ENCODE measurements at places on chromosomes 6 and 20.

- no peak for DNase-seq
Measured at GRCh38 chr6:24126586-24127192, 674 bp downstream of the NRSN1 start.

DNA sequence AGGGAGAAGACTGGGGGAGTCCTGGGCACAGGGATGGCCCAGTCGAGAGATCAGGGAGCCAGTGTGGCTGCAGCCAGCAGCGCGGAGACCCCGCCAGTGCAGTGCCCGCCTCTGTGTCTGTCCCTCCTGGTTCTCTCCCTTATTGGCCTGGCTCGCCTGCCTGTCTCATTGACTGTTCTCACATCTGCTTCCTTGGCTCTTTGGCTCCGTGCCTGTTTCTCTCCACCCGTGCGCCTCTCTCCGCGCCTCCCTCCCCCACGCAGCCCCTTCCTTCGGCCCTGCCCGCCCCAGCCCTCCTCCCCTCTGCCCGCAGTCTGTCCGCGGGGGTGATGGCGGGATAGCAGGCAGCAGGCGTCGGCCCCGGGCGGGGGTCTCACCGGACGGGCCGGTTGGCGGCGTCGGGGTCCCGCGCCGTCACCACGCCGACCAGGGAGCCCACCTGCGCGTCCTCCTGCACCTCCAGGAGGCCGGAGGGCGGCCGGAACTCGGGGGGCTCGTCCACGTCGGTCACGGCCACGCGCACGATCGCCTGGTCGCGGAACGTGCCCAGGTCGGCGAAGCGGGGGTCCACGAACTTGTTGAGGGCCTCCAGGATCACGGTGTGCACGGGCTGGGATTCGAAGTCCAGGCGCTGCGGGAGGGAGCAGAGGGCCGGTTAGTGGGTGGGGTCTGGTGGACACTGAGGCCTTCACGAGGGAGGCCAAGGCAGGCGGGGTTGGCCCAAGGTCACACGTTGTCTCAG is 92.0 kb downstream of the CD40 start:
- no peak for DNase-seq

- DNase-seq, result no peak
Measured at GRCh38 chr6:138440296-138440695, 36.3 kb downstream of the HEBP2 start.

DNA sequence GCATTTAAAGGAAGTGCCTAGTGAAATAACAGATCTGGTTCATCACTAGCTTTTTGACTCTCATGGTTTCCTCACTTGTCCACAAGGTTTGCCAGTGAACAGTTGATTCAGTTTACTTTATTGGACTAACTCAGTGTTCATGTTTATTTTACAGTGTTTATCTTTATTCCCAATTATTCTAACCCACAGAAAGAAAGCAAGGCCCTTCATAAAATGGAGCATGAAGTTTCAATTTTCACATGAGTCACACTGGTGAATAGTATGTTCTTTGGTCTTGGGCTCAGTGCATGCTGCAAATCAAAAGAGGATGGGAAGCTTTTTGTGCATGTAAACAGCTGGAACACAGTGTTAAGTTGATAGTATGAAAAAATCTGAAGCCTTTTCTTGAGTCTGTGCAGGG is 217.6 kb upstream of the HDDC2 start:
- no peak for DNase-seq

- no peak for DNase-seq
Measured at GRCh38 chr6:14442242-14442641, 324.7 kb downstream of the CD83 start.

Data from CD8-positive, alpha-beta memory T cell (primary cell).